ENCODE measurements at places on chromosomes 16 and 17.
A peak's percentile ranks its signal among the peaks of the same experiment; 100 is the strongest.

DNA sequence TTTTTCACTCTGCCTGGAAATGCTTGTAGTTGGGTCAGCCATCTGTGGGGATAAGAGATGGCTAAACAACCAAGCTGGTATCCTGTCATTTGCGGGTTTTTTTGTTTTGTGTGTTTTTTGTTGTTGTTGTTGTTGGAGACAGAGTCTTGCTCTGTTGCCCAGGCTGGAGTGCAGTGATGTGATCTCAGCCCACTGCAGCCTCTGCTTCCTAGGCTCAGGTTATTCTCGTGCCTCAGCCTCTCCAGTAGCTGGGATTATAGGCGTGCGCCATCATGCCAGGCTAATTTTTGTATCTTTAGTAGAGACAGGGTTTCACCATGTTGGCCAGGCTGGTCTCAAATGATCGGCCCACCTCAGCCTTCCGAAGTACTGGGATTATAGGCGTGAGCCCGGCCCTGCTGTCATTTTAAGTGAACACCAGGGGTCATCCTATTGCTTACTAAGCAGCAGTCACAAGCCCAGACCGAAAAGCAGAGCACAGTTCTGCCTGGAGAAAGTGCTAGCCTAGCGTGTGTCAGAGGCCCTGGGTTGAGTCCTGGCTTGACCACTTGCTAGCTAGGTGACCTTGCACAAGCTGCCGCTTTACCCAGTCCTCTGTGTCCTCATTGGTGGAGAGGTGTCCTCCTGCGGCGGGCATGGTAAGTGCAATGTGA is 4.6 kb downstream of the SMCR8 start:
- DNase-seq, result no peak

DNA sequence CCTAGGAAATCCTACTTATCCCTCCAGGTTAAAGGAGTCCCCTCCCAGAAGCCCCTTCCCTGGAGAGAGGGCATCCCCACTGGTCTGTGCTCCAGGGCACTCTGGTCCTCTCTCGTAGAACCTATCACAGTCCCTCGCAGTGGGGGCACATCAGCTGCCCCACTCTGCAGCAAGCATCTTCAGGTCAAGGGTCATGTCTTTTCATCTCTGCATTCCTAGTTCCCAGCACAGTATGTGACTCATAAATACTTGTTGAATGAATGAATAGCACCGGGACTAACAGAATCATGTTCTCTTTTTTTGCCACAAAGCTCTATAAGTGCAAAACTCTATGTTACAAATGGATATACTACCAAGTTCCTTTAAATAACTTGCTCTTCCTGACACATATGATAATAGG is 36.0 kb downstream of the RNF157 start:
- no peak for DNase-seq

- DNase-seq, result no peak
Observed at GRCh38 chr17:30503558-30503957, 26.4 kb downstream of the GOSR1 start.

GRCh38 chr16:85036236-85037049 is 8.8 kb downstream of the KIAA0513 start:
- DNase-seq, result no peak

- no peak for DNase-seq
Observed at GRCh38 chr17:17313350-17313991, 10.3 kb downstream of the NT5M start.

GRCh38 chr16:25626172-25626571 is 65.6 kb upstream of the HS3ST4 start:
- DNase-seq, result no peak

DNA sequence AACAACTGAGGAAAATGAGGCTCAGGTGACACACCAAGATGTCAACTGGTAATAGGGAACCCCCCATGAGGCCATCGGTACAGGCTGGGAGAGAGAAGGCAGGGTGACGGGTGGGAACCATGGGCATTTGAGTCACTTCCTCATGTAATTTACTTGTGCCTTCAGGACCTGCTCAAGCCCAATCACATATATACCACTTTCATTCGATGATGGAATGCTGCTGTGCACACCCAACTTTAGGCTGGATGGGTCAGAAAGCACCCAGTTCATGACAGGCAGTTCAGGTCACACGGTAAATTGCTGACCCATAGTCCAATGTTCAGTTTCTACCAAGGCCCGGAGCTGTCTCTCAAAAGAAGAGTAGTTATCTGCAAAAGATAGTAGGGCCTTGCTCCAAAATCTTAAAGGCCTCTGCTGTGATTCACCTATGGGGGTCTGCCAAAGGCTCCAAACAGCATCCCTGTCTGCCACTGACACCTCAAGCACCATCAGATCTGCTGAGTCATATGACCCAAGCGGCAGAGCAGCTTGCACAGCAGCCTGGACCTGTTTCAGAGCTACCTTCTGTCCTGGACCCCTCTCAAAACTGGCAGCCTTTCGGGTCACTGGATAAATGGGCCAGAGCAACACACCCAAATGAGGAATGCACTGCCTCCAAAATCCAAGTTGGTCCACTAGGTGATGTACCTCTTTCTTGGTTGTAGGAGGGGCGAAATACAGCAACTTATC is 24.7 kb downstream of the ZZEF1 start:
- DNase-seq, result no peak

DNA sequence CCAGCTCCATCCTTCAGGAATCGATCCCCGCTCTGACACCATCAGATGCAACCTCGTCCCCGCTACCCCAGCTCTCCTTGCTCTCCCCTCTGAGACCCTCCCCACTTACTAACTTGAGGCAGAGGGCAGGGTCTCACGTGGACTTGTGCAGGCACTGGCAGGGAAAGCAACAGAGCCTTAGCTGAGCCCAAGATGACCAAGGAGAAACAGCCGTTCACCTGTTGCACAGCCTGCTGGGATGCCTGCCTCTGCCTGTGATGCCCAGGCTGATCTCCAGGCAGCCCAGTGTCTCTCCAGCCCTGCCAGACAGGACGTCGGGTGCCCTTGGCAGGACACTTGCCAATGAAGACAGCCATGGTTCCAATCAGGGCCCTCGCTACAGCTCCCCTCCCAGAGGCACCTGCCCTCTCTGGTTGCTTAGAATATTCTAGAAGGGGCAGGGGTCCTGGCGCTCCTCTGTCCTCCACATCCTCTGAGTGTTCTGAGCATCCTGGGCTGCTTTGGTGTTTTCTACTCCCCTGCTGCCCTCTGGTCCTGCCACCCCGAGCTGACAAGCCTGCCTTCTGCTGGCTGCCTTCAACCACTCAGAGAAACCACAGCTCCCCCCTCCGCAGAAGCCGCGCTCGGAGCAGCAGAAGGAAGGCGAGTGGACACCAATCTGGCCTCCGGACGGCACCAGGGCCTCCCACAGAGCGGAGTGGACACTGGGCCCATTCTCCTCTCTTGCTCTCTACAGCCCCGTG is 6.7 kb downstream of the CEP295NL start:
- DNase-seq, result no peak

DNA sequence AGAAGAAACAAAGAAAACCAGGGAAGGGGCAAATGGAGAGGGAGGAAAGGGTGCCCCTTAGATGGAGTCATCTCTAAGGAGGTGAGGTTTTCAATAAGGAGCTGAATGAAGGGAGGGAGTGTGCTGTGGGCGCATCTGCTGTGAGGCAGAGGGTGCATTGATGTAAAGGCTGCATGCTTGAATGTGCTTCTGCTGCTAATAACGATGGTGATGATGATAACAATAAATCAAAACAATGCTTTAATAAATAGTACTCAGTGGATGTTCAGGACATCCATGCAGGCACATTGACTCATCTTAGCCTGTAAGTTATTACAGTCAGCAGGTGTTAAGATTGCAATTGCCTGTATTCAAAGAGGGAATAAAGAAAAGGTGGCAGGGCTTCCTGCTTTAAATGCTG is 87.8 kb downstream of the SHISA6 start:
- no peak for DNase-seq

GRCh38 chr17:15981646-15982580 is 17.6 kb downstream of the ZSWIM7 start:
- no peak for DNase-seq

DNA sequence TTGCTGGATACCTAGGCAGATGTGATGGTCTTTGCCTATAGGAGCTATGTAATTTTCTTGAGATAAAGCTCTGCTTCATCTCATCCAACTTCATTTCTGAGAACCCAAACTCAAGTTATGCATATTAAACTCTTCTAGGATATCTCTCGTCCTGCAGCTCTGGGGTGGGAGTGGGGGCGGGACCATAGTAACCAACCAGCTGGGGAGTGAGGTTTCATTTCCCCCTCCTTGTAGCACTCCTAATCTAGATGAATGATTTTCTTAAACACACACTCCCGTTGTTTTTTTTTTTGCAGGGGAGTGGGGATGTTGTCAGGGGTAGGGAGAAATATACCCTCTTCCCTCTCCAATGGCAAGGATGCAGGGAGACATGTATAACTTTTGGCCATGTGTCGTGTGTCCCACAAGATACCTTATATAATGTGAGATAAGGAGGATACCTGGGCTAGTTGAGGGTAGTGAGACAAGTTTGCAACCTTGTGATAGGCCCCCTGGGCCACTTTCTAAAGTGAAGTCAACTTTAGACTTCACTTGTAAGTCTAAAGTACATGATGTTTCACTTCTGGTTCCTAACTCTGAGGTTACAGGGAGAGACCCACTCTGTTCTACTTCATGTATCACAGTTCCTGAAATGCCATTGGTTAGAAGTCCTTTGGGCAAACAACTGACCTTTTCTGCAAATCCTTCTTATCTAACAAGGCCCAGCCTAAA is 10.5 kb upstream of the HEATR6 start:
- no peak for DNase-seq

DNA sequence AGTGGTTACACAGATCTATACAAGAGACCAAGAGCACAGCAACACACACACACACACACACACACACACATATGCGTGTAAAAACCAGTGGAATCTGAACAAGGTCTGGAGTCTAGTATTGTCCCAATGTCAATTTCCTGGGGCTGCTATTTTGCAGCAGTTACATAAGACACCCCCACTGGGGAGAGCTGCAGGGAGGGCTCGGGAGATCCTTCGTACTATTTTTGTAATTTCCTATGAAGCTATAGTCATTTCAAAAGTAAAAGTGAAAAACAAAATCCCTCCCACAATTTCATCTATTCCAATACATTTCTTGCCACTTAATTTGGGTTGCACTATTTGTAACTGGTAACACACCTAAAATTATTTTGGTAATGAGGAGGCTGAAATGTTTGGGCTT is 68.5 kb downstream of the C16orf95 start:
- DNase-seq, result no peak

- peak; percentile 75 for DNase-seq
Observed at GRCh38 chr16:80167657-80168390, 373.0 kb upstream of the DYNLRB2 start.

DNA sequence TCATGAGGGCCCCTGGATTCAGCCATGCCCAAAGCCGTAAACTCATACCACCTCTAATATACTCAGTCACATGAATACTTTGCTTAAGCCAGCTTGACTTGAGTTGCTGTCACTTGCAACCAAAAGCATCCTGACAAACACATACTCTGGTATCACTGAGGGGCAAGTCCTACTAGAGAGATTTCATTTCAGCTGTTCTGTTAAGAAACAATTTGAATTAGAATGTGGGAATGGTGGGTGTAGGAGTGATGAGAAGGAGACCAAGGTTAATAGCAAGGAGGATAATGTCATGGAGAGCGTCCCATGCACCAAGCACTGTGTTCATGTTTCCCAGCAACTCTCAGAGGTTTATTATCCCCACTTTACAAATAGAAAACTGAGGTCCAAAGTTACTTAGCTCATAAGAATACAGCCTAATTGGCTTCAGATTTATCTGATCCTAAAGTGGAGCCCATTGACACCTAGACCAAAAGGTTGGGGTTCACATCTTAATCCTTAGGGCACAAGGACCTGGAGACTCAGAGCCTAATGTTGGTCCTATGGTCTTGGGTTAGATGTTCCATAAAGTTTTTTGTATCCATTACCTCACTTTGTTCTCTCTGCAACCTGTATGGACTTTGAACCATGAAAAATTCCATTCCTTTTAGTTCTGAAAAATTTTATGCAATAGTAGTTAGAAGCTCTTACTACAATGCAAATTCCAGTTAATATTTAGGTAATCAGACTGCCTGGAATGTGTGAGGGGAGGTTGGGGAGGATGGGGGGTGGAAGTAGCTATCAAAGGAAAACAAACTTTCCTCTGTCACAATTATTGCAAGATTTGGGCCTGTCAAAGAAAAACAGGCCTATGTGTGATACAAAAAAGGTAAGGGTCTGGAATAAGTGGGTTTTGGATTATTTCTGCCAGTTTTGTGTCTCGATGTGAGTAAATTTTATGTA is 105.9 kb downstream of the IRX3 start:
- DNase-seq, result no peak

DNA sequence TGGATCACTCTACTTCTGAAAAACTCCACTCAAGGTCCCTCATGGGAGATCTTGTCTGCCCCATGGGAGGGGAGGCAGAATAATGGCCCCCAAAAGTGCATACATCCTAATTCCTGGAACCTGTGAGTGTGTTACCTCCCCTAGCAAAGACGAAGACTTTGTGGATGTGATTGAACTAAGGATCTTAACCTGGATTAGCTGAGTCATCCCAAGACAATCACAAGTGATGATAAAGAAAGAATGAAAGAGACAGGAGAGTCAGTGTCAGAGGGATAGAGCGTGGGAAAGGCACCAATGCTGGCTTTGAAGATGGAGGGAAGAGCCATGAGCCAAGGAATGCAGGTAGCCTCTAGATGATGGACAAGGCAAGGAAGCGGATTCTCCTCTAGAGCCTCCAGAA is 374.7 kb upstream of the DYNLRB2 start:
- no peak for DNase-seq

- peak; percentile 93 for DNase-seq
Observed at GRCh38 chr17:7889166-7889955, 772 bp downstream of the CHD3 start.

GRCh38 chr17:42142371-42142896 is 12.4 kb downstream of the RAB5C start:
- DNase-seq, result no peak

- DNase-seq, result peak; percentile 70
Observed at GRCh38 chr16:25922438-25922837, 230.7 kb downstream of the HS3ST4 start.

Data from NCI-H2029 (cell line).